ENCODE measurements at places on chromosomes 6 and 20.

GRCh38 chr6:165511807-165512206 lies 151.2 kb downstream of the PDE10A start:
- DNase-seq = no peak

- no peak for DNase-seq
Measured at GRCh38 chr20:56316051-56316450, 42.7 kb upstream of the FAM210B start.

- DNase-seq = no peak
Measured at GRCh38 chr6:32982084-32982701, 13.8 kb downstream of the BRD2 start.

- no peak for DNase-seq
Measured at GRCh38 chr6:146546443-146547043, 2.9 kb downstream of the RAB32 start.

- no peak for DNase-seq
Measured at GRCh38 chr6:142853244-142854180, 91.5 kb downstream of the HIVEP2 start.

DNA sequence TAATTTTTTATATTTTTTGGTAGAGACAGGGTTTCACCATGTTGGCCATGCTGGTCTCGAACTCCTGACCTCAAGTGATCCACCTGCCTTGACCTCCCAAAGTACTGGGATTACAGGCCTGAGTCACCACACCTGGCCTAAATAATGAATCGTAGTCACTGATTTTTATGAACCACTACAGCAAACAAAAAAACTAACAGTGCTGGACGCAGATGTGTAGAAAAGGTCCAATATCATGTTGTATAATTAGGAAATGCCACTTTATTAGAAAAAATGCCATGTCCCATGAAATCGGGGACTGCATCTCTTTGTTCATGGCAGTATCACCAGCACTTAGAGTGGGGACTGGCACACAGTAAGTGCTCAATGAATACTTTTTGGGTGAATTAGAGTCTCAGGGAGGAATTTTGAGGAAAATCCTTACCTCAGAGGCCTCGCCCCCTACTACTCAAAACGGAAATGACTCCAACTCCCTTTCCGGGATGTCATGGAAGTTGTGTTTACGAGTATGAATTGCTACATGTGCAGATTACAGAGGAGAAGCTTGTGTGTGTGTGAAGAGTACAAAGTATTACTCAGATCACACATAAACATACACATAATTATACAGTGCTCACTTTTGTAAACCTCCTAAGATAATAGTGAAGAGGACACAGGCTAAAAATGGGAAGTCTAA lies 43.6 kb upstream of the FAM50B start:
- DNase-seq = no peak

DNA sequence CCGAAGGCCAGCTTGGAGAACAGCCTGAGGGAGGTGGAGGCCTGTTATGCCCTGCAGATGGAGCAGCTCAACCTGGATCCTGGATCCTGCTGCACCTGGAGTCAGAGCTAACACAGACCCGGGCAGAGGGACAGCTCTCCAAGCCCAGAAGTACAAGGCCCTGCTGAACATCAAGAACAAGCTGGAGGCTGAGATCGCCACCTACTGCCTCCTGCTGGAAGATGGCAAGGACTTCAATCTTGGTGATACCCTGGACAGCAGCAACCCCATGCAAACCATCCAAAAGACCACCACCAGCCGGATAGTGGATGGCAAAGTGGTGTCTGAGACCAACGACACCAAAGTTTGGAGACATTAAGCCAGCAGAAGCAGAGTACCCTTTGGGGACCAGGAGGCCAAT lies 223.5 kb upstream of the ID4 start:
- no peak for DNase-seq

GRCh38 chr20:54174457-54175175 lies 830 bp upstream of the CYP24A1 start:
- no peak for DNase-seq

DNA sequence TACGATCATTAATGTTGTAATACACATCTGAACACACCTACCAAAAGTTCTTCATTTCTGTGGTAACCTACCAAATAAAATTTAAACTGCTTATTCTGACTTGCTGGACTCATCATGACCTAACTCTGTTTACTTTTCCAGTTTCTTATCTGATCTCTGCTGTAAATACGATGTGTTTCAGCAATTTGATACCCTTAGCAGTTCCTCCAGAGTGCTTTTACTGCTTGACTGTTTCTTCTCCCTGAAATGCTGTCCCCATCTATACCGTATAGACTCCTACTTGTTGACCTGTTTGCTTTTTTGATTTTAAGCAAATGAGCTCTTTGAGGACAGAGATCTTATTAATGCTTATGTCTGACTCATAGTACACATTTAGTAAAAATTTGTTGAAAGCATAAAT lies 119.5 kb downstream of the SCAF8 start:
- DNase-seq = no peak

- DNase-seq = no peak
Measured at GRCh38 chr6:106789428-106790148, 160.2 kb downstream of the QRSL1 start.

DNA sequence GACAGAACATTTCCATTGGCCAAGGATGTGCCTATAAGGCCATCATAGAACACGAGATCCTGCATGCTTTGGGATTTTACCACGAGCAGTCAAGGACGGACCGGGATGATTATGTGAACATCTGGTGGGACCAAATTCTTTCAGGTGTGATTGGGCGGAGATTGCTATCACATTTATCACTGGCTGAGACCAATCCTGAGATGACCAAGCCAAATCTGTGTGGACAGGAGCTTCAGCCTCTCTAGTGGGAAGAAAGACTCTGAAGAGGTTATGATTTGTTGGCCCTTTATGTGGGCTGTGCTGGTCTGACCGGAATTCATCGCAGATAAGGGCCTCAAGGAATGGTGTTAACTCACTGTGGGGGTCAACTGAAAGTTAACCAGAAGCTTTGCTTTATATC lies 26.4 kb downstream of the MEP1A start:
- DNase-seq = no peak

- DNase-seq = no peak
Measured at GRCh38 chr6:149933036-149933435, 8.8 kb upstream of the ULBP2 start.

- DNase-seq = no peak
Measured at GRCh38 chr20:43959079-43959919, 44.6 kb downstream of the TOX2 start.

DNA sequence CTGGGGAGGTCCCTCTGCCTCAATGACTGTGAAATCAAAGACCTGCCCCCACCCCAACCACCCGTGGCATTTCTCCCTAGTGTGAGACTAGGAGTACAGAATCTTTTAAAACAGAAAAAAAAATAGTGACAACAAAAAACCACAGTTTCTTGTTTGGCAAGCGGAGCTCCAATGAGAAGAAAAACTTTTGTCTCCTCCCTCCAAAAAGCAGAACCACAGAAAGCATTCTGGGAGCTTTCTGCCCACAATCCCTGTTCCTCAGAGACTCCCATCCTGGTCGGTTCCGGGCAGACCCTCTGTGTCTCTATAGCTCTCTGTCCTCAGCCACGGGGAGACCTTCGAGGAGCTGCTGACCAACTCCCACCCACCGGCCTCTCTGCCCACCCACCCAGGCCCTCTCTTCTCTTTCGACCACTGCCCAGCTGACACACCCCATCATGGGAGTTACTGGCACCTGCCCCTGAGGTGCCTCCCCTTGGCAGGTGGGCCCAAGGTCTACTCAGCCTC lies 4.9 kb downstream of the PREX1 start:
- no peak for DNase-seq

DNA sequence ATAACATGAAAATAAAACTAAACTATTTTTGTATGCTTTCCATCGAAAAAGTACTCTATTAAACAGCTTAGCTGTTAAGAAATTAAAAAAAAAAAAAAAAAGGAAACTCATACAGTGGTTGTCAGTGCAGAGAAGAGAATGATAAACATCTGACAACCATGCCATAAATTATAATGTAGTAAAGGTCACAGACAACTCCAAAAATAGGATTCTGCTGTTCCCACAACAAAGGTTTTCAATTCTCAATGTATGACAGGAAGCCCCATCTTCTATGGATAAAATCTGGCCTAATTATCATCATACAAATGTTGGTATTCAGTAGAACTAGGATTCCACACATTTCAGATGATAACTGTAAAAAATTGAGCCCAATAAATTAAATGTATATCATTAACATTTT lies 5.0 kb downstream of the PLN start:
- DNase-seq = no peak

GRCh38 chr20:19855416-19855815 lies 97.4 kb downstream of the RIN2 start:
- DNase-seq = no peak

GRCh38 chr20:19683188-19683587 lies 74.9 kb upstream of the RIN2 start:
- DNase-seq = no peak

DNA sequence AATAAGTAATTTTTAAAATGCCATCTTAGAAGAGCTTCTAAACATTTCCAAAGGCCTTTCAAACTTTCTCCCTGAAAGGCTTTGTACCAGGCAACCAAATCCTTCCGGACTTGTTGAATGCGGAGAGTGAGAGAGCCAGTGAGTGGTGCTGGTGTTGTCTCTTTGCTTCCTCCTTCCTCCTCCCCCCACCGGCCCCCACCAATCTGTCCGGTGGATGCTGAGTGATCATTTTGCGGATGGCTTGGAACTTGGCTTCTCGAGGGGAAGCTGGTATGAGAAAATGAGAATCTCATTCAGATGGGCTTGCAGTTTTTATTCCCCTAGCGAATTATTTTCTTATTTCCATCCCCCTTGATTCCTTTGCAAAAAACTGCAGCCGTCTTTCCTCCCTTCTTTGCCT lies 97.3 kb downstream of the ANKRD60 start:
- no peak for DNase-seq

GRCh38 chr6:63674635-63675034 lies 39.0 kb downstream of the PHF3 start:
- no peak for DNase-seq

DNA sequence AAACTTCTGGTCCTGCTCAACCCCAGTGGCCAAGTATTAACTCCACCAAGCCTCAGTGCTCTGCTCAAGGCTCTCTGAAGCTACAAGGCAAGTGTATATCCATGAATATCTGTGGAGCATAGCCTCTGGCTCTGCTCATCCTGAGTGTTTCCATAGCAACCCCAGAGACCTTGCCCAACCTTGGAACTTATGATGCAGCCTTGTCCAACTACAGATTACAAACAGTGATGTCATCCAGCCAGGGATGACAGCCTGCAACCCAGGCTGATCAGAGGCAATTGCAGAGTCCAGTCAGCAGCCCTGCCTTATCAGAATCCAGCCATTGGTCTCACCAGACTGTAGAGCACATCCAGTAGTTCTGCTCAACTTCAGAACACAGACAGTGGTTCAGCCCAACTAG lies 65.5 kb upstream of the SPACA1 start:
- DNase-seq = no peak

- DNase-seq = no peak
Measured at GRCh38 chr6:48584846-48585245, 473.8 kb upstream of the PTCHD4 start.

DNA sequence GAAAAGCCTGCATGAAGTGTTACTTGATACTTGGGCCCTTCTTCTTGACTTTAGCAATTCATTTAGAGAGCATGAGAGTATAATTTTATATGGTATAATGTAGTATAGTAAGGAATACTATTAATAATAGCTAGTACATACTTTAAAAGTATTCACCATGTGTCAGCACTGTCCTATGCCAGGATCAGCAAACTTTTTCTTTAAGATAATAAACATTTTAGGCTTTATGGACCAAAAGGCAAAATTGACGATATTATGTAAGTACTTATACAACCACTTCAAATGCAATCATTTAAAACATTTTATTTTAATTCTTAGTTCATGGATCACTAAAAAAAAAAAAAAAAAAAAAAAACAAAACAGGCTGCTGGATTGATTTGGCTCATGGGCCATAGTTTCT lies 163.9 kb downstream of the IBTK start:
- DNase-seq = no peak

- no peak for DNase-seq
Measured at GRCh38 chr6:9978480-9978879, 436.4 kb downstream of the TFAP2A start.

DNA sequence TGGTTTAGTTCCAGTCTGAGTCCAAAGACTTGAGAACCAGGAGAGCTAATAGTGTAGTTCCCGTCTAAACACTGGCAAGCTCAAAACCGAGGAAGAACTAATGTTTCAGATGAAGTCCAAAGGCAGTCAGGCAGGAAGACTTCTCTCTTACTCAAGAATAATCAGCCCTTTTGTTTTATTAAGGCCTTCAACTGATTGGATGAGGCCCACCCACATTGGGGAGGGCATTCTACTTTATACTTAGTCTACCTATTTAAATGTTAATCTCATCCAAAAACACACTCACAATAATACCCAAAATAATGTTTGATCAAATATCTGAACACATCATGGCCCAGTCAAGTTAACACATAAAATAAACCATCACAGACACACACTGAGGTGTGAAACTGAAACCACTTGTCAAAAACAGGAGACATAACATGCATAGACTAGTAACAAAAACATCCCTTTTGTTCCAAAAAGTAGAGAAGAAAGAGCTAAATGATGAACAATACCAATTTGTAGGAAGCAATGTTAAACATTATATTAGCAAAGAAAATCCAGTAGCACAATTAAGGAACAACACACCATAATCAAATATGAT lies 50.2 kb upstream of the SENP6 start:
- DNase-seq = no peak

DNA sequence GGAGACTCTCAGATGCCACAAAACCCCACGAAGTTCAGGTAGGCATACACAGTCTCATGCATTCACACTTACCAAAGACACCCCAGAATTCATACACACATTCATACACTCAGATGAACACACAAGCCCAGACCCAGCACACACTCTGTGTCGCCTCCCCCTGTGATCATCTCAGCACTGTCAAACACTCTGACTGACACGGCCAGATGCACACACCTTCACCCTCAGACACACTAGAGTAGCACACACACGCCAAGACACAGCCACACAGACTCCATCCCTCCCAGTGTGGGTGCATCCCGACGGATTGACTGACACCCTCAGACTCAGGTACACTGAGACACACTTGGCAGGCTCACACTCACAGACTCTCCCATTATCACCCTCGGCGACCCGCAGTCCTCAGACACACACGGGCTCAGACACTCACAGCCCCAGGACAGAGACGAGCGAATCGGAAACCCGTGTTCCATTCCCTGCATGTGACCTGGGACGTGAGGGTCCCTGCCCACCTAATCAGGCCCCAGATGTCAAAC lies 872 bp upstream of the RIMS4 start:
- no peak for DNase-seq

- no peak for DNase-seq
Measured at GRCh38 chr6:99393366-99393697, 663 bp downstream of the COQ3 start.

GRCh38 chr6:138161338-138162110 lies at the start of gene ARFGEF3:
ARFGEF3 (plus strand) TSS chr6:138161939; CDS start chr6:138162087, 148 bp downstream.
- peak; percentile 50 for DNase-seq

GRCh38 chr6:158774717-158775449 lies 44.3 kb downstream of the EZR start:
- no peak for DNase-seq

Measured in stimulated activated CD4-positive, alpha-beta T cell treated with anti-CD3 and anti-CD28 coated beads, Interleukin-15, amount 100 ng/mL, for 1 hour (primary cell).